ENCODE measurements at places on chromosomes 6 and 20.

GRCh38 chr6:7589221-7589620 is 777 bp upstream of the SNRNP48 start:
- DNase-seq, result no peak

- no peak for DNase-seq
Observed at GRCh38 chr6:13063300-13063918, 264.9 kb downstream of the TBC1D7 start.

- DNase-seq, result no peak
Observed at GRCh38 chr6:16633465-16633864, 127.8 kb downstream of the ATXN1 start.

DNA sequence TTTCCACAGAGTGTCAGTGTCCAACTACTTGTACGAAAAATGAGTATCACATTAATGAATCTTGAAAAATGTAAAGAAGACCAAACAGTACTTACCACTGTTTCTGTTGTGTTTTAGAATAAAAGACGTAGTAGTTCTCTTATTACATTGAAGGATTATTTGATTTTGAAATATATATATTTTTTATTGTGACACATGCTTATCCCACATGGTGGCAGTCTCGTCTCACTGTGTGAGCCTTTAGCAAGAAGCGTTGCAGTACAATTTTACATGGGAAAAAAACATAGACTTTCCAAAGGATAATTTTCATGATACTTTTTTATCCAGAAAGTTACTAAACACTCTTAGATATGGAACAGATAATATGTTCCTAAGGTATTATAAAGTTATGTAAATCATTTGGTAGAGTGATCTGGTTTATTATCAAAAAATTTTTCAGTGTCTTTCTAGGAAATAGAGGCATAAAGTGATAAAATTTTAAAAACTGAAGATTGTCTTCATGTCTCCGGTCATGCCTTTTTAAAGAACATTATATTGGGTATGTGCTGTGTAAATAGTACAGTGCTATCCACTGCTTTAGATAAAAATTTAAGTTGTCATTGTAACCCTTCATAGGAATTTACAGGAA is 117.5 kb upstream of the SAMD5 start:
- no peak for DNase-seq

DNA sequence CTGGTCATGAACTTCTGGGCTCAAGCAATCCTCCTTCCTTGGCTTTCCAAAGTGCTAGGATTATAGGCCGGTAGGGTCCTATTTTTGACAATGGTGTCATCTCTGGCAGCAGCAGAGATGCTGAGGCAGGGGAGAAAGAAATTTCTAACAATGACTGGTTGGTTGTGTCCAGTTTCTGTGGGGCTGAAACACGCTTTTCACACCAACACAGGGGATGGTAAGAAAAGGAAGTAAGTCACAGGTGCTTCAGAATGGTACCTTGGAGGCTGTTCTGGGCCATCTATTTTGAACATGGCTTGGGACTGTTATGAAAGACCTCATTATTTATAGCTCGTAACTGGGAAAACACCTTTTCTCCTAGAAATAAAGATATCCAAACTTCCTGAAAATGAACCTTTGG is 72.6 kb downstream of the GJA10 start:
- no peak for DNase-seq

DNA sequence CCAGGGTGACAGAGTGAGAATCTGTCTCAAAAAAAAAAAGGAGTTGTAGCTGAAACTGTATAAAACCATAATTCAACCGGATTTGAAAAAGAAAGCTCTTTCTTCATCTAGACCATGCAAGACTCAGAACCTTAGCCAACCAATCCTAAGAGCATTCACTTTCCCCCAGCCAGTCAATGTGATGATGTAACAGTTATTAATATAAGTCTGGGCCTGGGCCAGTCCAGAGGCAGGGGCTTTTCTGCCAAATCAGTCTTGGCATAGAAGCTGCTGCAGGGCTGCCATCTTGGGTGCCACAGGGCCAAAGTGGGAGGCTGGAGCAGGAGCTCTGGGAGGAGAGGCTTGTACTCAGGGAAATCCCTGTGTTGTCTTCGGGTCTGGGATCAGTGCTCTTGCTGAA is 288.4 kb downstream of the CLIC5 start:
- DNase-seq, result no peak

DNA sequence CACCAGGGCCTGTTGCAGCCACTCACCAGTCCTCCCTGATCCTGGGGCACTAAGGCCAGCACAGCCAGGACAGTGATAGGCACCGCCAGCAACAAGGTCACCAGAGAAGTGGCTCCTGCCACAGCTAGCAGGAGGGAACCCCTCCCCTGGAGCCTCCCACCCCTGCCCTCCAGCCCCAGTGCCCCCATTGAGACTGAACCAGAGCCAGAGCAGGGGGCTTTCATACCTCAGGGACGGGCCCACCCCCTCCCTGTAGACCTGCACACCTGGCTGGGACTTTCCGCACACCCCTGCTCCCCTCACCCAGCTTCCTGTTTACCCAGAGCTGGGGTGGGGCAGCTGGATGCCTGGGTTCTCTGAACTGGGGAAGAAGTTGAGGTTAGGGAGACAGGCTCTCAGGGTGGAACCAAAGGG is at the start of gene LTB:
TSS of gene LTB (minus strand) at position 195 of the 414 bp plus-strand sequence. CDS start at position 188, 7 bp downstream.
- DNase-seq, result peak; percentile 73

DNA sequence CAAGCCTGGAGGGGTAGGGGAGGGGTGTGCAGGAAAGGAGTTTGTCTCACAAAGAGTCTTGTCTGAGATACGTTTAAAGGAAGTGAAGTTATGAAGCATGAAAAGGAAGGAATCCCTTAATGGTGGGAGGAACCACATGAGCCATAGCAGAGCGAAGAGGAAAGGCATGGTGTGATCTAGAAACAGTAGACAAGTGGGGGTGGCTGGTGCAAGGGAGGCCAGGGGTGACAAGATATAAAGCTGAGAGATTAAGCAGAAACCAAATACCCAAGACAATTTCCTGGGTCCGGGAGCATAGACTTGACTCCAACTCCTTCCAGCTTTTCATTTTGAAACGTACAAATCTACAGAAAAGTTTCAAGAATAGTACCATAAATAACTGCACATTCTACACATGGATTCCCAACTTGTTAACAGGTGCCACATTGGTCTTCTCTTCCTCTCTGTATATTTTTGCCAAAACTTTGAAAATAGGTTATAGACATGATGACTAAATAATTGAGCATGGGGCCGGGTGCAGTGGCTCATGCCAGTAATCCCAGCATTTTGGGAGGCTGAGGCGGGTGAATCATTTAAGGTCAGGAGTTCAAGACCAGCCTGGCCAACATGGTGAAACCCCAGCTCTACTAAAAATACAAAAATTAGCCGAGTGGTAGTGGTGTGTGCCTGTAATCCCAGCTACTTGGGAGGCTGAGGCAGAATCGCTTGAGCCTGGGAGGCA is 211.6 kb downstream of the SLC24A3 start:
- no peak for DNase-seq

- DNase-seq, result no peak
Observed at GRCh38 chr6:31351401-31352309, 5.3 kb downstream of the HLA-B start.

DNA sequence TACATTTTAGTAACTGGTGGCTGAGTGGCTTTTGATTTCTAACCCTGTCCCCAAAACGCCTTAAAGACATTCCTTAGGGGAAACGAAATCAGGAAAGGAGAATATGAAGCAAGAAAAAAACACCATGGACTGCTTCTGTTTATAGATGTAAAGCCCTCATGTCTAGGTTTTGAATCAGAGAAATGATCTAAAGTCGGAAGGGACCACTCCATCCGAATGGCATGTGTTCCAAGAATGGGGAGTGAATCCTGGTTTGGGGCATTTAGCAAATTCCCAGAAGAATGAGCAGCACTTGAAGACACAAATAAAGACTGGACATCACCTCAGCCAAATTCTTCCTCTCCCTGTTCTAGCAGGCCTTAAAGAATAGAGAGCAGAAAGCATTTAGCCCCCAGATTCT is 65.6 kb downstream of the CAP2 start:
- no peak for DNase-seq

- DNase-seq, result no peak
Observed at GRCh38 chr20:47672166-47672565, 113.1 kb downstream of the SULF2 start.

- DNase-seq, result peak; percentile 85
Observed at GRCh38 chr6:47477497-47478232, at the start of gene CD2AP. CD2AP (plus strand) TSS chr6:47477789; CDS start chr6:47478245, 456 bp downstream.

DNA sequence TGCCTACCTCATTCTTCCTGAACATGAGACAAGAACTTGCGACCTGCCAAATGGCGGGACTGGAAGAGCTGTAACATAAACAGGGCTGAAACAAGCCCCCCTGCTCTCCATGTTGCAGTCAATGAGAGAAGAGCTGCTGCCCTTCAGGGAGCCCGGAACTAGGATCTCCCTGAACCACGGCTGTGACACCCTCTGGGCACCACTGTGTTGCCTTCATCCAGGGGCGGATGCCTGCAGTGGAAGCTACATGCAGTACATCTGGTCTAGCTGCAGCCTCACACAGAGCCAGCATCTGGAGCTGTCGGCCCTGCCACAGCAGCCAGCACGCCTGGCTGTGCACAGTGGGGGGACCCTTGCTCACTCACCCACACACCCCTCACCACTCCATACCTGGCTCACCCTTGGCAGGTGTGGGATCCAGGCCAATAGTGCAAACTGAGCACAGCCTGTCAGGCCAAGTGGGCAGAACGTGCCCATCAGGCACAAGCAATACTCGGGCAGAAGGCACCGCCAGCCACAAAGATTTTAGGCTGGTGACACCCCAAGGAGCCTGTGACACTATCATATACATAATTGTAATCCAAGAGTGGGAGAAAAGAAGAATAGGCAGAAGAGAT is 451.3 kb downstream of the HTR1B start:
- DNase-seq, result no peak

DNA sequence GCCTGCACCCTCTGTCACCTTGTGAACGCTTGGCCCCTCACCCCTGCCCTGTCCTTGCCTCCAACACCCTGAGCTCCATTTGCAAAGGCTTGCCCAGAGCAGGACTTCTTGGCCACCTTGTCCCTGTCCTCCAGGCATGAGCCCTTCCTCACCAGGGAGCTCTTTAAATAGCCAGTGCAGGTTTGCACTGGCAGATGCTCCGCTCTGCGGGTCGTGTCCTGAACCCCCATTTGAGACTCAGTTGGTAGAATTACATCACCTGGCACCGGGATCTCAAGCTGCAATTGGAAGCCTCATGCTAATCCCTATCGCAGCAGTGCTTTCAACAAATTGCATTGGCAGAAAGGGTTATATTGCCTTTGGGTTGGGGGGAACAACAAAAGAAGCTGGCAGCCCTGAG is 85.9 kb downstream of the TRMT6 start:
- DNase-seq, result no peak

- DNase-seq, result no peak
Observed at GRCh38 chr6:22470454-22471131, 98.8 kb upstream of the HDGFL1 start.

DNA sequence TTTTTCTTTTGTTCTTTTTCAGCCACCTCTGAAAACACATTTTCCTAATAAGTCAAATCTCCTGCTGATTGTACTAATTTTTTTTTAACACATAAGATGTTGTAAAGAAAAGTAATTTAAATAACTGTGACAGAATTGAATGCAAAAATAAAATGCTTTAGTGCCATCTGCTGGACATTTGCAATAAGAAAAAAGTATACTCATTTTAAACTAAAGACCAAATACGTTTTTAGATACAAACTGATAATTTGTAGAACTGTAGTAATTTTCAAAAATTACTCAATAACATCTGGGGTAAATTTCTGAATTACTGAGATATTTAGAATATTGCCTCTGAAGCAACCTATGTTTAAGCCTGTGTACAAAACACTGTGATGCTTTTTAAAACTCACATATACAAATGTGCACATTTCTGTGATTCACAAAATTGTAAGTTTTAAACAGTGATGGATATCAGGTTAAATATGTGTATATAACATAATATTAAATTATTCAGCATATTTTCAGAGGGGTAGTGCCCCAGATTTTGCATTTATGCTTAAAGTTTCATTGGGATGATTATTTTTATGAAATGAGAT is 198.7 kb downstream of the RIMS1 start:
- DNase-seq, result no peak

DNA sequence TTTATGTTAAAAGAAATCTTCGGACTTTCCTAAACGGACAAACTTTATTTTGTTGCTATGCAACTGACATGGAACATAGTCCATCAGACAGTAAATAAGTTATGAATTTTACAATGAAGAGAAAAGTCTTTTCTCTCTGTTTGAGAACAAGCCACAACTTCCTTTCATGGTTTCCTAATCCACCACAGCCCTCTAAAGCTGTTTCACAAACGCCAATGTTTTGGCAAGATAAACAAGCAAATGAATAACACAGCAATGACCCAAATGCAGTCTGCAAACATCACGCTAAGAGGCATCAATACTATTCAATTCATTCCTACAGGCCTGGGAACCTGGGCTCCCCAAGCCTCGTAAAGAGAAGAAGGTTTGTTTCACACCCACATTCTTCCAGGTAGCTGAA is 60.4 kb downstream of the HAO1 start:
- DNase-seq, result no peak

GRCh38 chr6:90098001-90098531 is 198.6 kb downstream of the BACH2 start:
- DNase-seq, result no peak

GRCh38 chr20:49792611-49793010 is 20.0 kb upstream of the SLC9A8 start:
- no peak for DNase-seq

DNA sequence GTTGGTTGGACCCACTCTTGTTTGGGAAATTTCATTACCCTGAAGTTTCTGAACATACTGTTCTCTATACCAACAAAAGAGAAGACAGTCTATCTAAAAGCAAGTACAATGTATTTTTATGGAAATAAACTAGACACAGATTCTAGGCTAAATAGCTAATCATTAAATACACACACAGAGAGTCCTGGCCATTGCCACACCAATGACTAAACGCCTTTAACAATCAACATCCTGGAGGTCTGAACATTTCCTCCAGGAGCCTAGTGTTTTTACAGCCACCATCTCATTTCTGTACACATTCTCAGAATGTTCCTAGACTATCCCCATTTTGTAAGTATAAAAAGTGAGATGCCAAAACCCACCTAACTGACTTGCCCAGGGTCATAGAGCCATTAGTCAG is 141.6 kb upstream of the RREB1 start:
- no peak for DNase-seq

- no peak for DNase-seq
Observed at GRCh38 chr6:65700561-65700960, 6.5 kb downstream of the EYS start.

GRCh38 chr20:53827292-53828087 is 233.9 kb upstream of the ZNF217 start:
- no peak for DNase-seq

GRCh38 chr6:169363590-169363989 is 109.9 kb upstream of the THBS2 start:
- DNase-seq, result no peak
